ENCODE measurements at places on chromosomes 3 and 15.
A peak's percentile ranks its signal among the peaks of the same experiment; 100 is the strongest.

GRCh38 chr15:86154705-86155104 lies 75.0 kb downstream of the AGBL1 start:
- no peak for DNase-seq

- DNase-seq: no peak
These were observed 6.1 kb downstream of the GRAMD1C start for GRCh38 chr3:113844622-113845222.

DNA sequence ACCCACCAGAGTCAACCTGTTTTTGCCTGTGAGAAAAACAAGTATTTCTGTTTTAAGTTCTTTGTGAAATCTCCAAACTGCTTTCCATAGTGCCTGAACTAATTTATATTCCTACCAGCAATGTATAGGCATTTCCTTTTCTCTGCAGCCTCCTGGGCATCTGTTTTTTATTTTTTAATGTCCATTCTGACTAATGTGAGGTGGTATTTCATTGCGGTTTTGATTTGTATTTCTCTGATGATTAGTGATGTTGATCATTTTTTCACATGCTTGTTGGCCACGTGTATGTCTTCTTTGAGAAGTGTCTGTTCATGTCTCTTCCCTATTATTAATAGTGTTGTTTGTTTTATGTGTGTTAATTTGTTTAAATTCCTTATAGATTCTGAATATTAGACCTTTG lies 820.5 kb downstream of the MCTP2 start:
- no peak for DNase-seq

DNA sequence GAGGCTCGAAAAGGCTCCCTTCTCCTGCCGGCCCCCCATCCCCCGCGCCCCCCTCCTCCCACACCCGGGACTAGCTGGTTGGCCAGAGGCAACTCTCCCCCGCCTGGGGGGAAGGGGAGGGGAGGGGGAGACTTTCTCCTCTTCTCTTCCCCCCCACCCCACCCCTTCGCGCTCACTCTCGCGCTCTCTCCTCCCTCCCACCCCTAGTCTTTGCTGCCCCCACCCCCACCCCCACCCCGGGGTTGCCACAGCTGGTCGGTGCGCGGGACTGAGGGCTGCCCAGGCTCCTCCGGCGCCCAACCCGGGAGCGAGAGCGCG lies 710 bp downstream of the MECOM start:
- no peak for DNase-seq

DNA sequence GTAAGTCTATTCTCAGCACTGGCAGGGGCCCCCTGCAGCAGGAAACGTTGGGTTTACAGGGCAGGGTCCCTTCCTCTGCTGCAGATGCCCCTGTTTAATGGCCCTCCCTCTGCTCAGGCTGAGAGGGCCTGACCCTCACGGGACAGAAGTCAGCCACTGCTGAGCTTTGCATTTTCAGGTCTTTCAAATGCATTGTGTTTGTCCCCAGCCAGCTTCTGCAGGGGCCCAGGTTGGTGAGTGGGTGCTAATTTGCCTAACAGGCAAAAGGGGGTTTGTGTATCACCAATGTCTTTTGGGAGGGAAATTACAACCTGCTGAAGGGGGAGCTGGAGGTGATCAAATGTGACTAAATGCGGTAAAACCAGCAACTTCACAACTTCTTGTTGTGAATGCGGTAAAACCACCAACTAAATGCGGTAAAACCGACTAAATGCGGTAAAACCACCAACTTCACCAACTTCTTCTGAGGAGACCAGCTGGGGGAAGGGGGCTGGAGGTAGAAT lies 44.8 kb upstream of the UBE2E1 start:
- DNase-seq: no peak

DNA sequence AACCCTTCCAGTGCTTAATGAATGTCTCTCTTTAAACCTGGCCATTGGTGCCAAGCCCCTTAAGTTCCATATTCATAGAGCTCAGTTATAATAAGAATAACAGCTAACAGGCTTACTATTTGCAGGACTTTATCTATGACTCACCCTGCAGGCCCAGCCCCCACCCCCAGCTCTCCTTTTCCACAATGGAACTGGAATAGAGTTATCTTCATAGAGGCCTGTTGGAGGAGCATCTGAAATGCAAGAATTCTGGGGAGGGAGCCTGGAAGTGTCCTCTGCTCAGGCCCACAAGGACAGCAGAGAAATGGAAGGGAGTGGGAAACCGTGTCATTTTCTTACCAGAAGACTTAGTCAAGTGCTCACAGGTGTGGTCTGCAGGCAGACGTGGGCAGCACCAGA lies 52.8 kb downstream of the SEMA5B start:
- DNase-seq: no peak

DNA sequence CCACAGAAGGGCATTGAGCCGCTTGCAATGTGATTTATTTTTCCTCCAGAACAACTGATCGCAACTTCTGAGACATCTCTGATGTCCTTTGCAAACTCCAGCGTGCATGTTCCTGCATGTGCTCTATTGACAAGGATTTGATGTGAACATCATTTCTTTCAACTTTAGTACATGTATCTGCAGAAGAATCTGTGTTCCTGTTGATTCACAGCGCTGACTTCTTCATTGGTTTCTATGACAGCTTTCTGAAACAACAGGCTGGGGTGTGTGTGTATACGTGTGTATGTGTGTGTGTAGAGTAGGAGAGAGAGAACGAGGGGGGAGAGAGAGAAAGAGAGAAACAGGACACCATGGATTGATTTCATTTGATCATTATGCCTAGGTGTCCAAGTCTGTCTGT lies 56.7 kb upstream of the CMTM8 start:
- DNase-seq: no peak

DNA sequence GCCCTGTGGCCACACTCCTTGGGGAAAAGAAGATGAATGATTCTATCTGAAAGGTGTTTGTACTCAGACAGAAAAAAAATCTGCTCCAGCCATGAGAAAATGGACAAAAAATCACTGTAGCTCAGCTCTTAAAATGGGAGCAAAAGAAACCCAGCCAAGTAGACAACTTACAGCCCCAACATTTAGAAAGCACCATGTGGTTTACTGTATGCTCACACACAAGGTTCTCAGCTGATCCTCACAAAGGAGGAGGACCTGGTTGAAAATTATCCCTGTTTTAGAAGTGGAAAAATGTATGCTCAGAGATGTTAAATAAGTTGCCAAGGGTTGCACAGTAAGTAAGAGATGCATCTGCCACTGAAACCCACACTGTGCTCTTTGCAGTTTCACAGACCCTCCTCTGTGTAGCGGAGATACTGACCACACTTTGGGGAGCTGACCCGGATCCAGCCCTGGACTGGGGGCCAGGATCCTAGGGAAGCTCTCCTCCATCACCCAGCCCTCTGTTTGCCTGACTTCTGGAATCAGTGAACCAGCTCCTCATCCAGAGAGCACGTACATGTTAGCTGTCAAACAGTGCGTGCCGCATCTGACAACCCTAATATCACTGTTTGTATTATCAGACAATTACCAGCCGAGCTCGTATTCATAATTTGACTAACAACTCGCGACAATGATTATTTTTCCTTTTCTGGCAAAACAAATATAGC lies 32.7 kb upstream of the TPRG1 start:
- no peak for DNase-seq

DNA sequence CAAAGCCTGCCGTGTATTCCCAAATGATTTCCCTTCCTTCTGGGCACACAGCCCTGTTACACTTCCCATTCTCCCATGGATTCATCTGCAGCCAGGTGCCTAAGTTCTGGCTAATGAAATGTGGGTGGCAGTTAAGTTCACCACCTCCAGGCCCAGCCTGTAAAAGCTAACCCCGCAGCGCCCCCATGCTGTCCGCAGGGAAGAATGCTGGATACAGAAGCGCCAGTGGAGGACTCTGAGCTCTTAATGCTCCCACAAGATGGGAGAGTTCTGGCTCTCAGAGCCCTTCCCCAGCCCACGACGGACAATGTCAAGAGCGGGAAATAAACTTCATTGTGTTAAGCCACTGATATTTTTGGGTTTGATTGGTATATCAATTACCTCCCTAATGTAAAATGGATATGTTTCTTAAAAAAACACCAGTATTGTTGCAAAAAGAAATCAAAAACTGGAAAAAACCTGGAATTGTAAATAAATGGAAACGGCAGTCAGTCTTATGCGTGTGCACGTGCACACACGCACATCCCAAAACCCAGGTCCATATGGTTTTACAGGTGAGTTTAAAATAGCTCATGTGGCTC lies 37.7 kb upstream of the FGD5 start:
- no peak for DNase-seq

- peak; percentile 33 for DNase-seq
These were observed 48.8 kb downstream of the EPHA6 start for GRCh38 chr3:96863129-96863740.

DNA sequence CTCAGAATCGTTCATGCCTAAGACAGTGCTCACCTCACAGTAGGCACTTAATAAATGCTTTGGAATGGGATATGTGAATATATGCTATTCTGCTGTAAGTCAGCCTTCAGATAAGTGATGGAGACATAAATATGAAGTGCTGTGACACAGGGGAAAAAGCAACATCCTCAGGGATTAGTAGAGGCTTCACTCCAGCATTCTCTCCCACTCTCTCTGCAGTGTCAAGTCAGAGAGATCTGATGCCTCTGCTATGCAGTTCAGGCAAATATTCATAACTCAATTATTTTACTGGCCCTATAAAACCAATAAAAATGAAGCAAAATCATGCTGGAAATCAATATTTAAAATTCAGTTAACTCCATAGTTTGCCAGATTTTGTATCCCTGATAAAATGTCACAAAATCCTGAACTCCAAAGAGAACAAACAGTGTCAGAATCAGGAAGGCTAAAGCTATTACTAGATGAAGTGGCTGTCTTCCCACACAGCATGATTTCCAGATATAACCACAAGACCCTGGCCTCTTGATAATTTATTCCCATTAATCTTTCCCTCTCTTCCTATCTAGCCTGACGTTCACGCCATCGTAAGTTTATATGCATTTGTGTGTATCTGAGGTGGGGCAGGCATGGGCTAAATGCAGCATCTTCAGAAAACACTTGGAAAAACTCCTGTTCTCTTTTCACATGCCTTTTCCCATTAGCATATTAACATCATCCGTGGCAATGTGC lies 278.9 kb upstream of the ATP11B start:
- no peak for DNase-seq

DNA sequence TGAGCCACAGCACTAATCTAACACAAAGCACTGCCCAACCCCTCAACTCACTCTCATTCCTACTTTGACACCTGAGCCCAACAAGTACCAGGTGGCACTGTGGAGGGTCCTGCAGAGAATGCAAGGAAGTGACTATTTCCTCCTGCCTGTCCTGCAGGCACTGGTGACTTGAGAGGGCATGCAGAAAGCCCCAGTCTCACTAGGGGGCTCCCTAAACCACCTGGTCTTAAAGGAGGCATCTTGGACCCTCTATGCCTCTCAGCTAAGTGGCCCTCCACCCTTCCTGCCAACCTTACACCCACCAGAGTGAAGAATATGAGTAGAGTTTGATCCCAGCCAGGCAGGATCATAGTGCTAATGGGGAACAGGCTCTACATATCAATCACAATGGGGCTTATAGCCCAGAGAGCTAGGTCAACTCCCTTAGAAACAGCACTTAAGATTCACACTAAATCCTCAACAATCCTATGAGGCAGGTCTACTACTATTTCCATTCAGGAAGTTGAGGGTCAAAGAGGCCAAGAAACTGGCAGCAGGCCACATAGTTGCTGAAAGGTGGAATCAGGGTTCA lies 15.2 kb downstream of the TRAIP start:
- no peak for DNase-seq

DNA sequence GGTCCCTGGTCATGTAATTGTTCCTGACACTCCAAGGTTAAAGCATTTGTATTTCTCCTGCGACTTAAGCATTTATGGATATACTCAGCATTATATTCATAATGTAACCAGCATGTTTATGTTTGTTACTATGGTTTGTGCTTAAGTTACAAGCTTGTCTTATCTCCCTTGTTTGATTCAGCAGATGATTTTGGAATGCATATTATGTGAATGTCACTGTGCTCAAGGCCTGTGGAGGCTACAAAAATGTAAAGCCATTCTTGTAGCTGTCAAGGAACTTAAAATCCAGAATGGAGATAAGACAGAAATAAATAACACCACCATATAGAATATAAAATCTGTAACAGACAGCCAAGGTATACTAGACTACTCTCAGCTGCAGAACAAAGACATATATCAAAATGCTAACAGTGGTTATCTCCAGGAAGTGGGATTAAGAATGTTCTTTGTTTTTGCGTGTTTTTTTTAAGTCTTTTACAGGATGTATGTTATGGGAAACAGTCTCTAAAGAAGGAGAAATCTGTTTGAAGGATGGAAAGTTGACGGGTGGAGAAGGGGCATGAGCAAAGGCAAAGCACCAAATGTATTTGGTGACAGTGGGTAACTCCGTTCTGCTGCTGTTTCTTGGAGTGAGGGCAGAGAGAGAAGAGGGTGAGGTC lies 61.4 kb downstream of the IGF2BP2 start:
- DNase-seq: no peak

GRCh38 chr3:18247139-18247695 lies 177.9 kb downstream of the SATB1 start:
- DNase-seq: no peak

DNA sequence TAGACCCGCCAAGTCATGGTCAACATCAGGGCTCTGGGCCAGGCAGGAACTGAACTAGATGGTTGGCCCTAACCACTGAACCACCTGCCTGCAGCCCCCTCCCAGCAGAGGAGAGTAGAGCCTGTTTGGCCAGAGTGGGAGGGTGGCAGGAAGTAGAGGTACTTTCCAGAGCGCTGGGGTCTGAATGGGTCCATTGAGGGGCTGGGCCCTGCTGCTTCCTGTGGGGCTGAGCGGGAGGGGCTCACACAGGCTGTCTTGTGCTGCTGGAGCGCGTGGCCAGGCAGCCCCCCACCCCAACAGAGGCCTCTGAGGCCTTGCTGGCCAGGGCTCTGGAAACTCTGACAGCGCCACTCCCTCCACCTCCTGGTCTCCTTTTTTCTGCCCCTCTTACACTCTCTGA lies 17.4 kb downstream of the CSPG4 start:
- no peak for DNase-seq

GRCh38 chr3:165643425-165643824 lies 193.8 kb downstream of the BCHE start:
- no peak for DNase-seq

DNA sequence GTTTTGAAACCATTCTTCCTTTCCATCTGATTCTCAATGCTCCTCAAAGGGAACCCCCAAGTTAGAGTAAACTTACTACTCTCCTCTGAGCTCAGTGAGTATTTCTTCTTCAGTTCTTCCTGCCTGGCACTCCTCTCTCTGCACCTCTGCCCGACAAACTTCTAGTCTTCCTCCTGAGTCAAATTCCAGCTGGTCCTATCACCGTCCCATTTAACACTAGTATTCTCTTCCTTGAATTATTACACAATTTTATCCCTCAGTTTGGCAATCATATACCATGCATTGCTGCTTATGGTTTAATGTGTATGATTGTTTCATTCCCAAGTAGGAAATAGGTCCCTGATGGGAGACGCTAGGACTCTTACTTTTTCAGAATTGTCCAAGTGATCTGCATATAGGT lies 279.7 kb downstream of the MECOM start:
- no peak for DNase-seq

DNA sequence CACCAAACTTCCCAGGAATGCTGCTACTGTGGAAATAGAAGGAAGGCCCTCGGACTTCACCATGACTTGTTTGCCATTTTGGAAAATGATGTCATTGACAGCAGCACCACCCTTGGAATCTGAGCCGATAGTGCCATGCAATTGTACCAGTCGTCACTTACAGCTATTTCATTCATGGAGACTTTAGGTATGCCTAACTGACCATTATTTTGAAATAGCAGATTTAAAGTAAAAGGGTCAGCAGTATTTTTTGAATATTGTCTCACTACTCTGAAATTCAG lies 66.0 kb upstream of the ARL8B start:
- no peak for DNase-seq

Data from head of caudate nucleus (tissue), 42 donors.